ENCODE measurements at places on chromosomes 2 and 18.
A peak's percentile ranks its signal among the peaks of the same experiment; 100 is the strongest.

DNA sequence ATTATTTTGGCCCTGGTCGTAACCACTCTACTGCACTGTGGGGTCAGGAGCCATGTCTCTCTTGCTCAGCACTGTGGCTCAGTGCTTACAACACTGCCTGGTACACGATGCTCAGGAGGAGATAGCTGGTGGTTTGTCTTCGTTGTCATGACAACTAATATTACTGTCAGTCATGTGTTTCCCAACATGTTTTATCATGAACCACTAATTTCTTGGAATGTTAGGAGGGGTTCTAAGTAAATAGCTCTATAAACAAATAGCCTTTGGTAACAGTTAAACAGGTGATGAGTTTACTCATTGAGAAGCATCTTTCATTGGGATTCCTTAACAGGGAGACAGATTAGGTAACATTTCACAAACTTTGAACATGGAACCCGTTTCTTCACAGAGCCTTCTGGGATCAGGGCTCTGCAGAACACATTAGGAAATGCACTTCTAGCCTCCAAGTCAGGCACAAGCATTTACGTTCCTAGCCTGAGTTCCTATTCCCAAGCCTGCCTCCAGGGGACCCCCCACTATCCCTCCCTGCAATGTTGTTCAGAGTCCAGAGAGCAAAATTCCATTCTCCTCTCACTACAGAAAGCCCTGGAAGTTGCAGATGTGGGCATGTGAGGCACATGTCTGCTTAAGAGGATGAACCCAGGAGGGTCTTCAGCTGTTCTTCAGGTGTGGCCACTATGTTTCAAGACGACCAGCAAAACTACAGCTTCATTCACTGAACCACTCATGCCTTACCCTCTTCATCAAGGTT, 6.4 kb upstream of the RBM44 start:
- no peak for DNase-seq

DNA sequence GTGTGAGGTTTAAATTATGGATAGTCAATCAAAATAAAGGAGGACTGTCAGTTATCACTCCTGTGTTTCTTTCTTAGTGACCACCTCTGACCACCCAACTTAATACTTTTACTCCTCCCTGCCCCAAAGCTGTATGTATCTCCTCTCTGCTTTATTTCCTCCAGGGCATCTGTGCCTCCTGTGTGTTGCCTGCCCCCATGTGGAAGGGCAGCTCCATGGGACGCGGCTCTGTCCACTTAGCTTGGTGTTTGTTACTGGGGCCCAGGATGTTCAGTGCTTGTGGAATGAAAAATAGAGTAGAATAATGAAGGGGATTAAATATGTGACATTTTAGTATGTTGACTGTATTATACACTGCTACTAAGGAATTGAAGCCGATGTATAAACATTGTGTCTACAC, 9.8 kb downstream of the ACP1 start:
- no peak for DNase-seq

DNA sequence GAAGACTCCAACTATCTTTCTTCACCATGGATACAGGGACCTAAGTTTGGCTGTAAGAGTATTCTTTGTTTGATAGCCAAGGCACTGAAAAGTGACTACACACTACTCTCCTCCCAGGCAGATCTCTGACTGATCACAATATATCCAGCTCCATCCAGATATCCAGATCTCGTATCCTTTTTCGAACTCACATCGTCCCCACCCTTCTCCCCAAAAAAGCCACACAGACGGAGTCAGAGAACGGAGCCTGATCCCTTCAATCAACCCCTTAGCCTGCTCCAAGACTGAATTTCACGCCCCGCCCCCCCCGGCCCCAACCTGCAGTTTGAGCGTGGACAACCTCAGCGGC, 533 bp downstream of the DHX57 start:
- DNase-seq = no peak

DNA sequence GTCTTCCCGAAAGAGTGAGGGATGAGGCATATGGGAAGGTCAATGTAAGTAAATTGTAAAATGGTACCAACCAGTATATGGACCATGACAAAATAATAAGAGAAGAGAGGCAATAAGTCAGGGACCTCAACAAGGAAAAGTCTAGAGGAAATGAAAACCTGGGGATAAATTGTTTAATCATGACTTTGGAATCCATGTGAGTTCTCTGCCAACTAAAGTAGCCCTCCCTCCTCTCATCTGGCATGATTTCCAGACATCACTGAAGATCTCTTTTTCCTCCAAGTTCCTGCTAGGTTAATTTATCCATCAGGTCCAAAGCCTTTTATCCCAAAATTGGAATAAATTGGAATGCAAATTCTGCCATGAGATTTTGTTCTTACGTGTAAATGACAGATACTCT, 417.9 kb downstream of the NRXN1 start:
- no peak for DNase-seq

DNA sequence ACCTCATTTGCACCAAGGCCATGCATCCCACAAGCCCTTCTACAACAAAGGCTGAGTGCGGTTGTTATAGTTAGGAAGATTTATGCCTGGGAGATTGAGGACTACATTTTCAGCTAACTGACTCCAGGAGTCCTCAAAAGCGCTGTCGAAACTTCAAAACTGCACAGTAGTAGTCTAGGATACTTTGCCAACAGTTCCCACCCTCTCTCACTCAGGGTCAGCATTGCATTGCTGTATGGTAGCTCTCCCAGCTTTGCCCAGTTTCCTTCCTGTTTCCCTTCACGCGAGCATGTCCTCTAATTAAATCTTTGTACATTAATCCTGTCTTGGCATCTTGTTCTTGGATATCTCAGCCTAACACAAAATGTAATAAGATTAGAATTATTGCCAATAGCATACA, 420.6 kb upstream of the UBE2E3 start:
- no peak for DNase-seq

GRCh38 chr2:3137651-3138300, 239.8 kb downstream of the EIPR1 start:
- no peak for DNase-seq

DNA sequence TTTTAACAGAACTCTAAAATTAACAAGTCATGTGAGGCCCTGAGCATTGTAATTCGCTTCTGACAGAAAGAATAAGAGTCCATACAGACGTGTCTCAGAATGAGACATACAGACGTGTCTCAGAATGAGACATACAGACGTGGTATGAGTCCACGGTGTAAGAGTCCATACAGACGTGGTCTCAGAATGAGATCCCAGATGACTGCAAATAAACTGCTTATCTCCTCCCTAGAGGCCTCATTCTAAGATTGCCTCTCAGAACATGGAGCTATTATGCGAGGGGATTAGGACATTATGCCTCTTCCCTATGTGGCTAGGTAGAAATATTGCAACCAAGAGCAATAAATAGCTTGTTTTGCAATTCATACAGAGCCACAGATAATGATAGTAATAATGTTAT, 63.9 kb downstream of the NEB start:
- DNase-seq = no peak

- DNase-seq = peak; percentile 53
Measured at GRCh38 chr2:43174368-43174916, 52.0 kb downstream of the ZFP36L2 start.

DNA sequence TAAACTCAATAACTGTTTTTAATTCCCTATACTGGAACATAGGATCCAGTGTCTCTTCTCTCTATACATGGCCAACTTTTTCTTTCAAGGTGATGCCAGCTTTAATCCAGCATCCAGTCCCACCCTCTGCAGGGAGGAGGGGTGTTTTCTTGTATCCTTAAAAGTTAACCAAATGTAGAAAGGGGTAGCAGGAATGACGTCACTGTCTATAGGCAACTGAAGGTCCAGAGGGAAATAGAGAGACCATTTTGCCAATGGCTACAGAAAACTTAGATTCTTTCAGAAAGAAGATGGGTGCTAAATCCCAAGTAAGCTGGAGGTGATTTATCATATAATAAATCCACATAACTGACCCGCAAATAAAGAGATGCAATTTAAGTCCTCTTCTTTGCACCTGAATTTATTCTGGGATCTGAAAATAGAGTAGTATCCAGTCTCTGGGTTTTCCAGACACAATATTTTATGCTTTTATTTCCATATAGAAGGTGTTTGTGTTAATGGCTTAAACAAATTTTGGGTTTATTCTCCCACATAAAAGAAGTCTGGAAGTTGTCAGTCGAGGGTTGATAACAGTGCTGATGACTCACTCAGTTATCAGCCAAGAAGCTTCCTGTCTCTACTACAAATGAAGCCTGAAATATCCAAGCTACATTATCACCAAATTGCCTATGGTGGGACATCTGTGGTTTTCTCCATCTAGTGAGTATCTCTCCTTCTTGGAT, 5.7 kb upstream of the DNER start:
- no peak for DNase-seq
